ENCODE measurements at places on chromosomes 12 and 14.
A peak's percentile ranks its signal among the peaks of the same experiment; 100 is the strongest.

DNA sequence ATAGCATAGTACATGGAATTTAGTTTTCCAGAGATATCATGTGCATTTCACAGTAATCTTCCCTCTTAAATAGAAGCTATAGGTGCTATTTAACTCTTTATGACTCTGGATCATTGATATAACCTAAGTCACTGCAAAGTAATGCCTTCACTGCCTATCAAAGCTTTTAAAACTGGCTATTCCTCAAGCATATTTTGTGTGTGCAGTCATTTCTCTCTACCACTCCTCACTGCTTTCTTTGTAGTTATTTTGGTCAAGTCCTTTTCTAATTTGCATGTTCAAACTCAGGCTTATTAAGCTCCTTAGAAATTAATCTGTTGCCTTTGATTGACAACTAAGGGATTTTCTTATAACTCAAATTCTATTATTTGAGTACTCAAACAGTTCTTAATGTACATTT lies 79.4 kb upstream of the PLEKHG7 start:
- H3K36me3 ChIP-seq = no peaks in the 10 kb centered on the region
- H3K27me3 ChIP-seq = 0 out of 3 replicates have a peak, but pooled peaks cover 3% of the 10 kb centered on the region
- no peak for DNase-seq
- no peak overlapping the region for H3K4me3 ChIP-seq

DNA sequence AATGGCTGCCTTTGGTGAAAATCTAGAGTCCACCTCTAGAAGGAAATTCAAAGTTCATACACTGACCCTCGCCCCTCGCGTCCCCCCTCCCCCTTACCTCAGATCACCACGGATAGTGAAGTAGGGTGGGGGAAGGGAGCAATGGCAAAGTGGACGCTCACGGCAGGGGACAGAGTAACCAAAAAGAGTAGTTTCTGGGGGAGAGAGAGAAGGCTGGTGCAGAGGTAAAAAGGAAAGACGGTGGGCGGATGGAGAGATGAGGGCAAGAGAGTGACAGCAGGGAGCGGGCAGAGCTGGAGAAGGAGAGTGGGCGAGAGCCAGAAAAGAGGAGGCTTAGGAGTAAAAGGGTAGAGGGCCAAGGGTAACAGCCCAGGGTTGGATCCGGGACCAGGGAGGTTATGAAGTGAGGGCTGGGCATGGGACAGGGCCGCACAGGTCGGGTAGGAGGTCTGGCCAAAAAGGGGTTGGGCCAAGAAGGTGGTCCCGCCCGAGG lies 423 bp downstream of the ALDH6A1 start:
- peaks cover 6% of the 10 kb centered on the region for H3K4me1 ChIP-seq
- H3K27me3 ChIP-seq = no peaks in the 10 kb centered on the region
- peak overlapping the region; percentile 90 for H3K4me3 ChIP-seq
- no peak for DNase-seq
- peak overlapping the region; percentile 70 for H3K27ac ChIP-seq

- DNase-seq = no peak
- H3K27ac ChIP-seq = no peak overlapping the region
- H3K4me3 ChIP-seq = no peak overlapping the region
- no peaks in the 10 kb centered on the region for H3K36me3 ChIP-seq
- H3K4me1 ChIP-seq = peaks cover 9% of the 10 kb centered on the region
Observed at GRCh38 chr12:123453165-123453564, 4.8 kb upstream of the SNRNP35 start.

DNA sequence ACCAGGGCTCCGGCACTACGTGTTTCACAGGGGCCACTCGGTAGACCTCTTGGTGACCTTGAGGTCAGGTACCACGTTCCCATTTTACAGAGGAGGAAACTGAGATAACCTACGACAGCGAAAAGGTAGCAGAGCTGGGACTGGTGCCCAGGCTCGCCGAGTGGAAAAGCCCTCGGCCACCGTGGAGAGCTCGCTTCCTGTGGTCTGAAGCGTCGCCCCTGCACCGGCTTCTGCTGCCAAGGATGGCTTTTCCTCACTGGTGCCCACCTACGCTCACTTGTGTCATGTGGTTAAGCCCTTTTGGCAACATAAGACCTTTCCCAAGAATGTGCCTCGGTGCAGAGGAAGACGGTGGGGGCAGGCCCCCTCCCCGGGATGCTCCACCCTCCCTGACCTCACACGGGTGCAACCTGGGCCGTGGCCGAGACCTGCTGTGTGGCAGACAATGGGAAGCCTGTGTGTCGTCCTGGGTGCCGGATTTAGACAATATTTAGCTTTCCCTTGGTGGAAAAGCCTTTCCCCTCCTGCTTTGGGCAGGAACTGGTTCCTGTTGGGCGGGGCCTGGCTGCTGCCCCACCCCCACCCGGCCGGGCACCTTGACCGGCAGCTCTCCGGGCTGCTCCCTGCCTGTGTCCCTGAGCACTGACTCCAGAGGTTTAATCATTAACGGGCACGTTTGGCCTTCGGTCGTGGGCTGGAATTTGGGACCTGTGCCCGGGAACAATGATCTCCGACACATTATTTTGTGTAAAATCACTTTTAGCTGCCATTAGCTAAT lies 32.4 kb upstream of the PPP1R13B start:
- DNase-seq = peak; percentile 25
- H3K4me1 ChIP-seq = no peaks in the 10 kb centered on the region
- no peaks in the 10 kb centered on the region for H3K27me3 ChIP-seq
- no peak overlapping the region for H3K4me3 ChIP-seq
- no peak overlapping the region for H3K27ac ChIP-seq

DNA sequence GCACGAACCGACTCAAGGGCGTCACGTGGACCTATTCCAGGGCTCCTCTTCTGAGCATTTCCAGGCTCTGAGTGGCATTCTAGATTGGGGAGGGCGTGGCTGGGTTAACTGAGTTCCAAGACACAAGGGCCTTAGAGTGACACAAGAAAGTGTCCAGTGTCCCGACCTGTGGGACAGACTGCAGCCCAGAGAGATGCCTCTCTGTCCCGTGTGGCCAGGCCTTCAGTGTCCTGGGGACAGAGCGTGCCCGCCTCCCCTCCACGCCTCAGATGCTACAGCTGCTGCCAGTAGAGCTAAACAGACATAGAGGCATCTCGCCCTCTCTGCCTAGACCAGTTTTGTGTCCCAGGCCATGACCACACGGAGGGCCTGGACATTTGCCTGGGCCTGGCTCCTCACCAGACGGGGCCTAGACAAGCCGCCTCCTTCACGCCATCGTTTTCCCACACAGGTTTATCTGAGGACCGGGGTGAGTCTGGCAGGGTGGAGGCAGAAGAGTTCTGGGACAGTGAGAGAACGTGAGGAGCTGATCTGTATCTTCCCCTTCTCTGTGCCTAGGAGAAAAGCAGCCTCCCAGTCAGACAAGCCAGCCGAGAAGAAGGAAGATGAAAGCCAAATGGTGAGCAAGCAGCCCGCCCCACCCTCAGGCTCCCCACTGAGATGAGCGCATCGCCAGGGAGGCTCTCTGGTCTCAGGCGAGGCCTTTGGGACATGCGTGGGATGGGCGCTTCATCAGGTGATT lies 27.1 kb downstream of the DEGS2 start:
- H3K27ac ChIP-seq = no peak overlapping the region
- H3K27me3 ChIP-seq = no peaks in the 10 kb centered on the region
- peaks cover 14% of the 10 kb centered on the region for H3K4me1 ChIP-seq
- peak; percentile 34 for DNase-seq
